Activated gamma-delta T cell treated with anti-CD3 and anti-CD28 coated beads, Interleukin-2, amount 50 U/mL, for 16 hours (primary cell): ENCODE measurements at places on chromosomes 1 and 21.
A peak's percentile ranks its signal among the peaks of the same experiment; 100 is the strongest.

DNA sequence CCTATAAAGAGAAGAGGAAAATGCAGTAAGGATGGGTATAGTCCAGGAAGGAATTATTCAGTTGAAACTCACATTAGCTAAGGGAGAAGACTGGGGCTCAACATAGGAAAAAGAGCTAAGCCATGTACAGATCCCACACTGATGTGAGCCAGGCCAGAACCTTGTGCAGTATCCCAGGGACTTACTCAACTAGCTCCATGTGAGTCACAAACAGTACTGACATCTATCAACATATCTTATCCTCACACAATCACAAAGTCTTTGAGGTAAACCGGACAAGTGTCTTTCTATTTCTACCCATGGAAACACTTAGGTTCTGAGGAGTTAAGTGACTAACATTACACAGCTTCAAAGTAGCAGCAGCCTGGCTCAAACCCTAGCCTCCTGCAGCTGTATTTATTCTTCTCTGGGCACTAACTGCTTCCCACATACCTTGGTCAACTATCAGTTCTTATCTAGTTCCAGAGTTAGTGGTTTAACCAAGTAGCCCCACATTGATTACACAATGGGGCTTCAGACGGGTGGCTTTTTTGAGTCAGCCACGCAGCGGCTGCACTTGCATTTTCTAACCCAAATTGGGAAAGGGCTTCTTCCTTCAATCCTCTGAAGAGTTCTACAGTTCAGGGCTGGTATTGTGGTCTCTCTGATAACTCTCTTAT is 9.5 kb downstream of the CD5L start:
- DNase-seq: no peak

GRCh38 chr1:7786795-7787194 is 2.7 kb downstream of the PER3 start:
- no peak for DNase-seq

GRCh38 chr1:183070923-183071618 is 47.9 kb downstream of the LAMC1 start:
- no peak for DNase-seq

DNA sequence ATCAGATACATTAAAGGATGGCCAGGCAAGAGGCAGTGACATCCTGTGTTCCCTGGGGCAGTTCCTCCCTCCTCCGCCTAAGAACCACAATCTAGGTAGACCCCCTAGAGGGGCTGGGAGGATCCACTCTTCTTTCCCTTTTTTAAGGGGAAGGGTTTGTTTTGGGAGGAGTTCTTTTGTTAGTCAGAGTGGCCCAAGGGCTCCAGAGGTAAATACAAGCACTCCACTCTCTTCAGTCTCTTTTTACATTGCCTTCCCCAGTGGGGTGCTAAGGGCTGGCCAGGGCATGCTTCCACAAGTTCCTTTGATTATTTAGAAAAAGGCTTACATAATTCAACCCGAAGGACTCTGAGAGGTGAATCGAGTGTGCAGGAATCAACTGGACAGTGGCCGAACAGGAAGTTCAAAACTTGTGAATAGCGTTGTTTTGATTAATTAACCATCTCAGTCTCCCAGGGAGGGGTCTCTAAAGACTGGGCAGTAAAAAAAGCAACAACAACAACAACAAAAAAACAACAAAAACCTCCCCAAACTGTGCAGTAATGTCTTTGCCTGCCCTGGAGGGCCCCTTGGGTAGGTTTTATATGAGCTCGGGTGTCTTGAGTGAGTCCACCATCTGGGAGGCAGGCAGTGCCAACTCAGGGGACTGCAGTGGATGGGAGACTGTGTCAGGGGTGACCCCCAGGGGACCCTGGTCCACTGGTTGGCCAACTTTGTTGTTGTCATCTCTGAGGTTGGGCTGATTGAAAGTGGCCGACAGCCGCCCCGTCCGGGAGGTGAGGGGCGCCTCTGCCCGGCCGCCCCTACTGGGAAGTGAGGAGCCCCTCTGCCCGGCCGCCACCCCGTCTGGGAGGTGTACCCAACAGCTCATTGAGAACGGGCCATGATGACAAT is 33.2 kb upstream of the ENO1 start:
- no peak for DNase-seq

GRCh38 chr1:230285351-230285750 is 140.8 kb downstream of the PGBD5 start:
- DNase-seq: no peak

GRCh38 chr1:222634180-222635013 is 16.5 kb downstream of the MIA3 start:
- DNase-seq: peak; percentile 71

DNA sequence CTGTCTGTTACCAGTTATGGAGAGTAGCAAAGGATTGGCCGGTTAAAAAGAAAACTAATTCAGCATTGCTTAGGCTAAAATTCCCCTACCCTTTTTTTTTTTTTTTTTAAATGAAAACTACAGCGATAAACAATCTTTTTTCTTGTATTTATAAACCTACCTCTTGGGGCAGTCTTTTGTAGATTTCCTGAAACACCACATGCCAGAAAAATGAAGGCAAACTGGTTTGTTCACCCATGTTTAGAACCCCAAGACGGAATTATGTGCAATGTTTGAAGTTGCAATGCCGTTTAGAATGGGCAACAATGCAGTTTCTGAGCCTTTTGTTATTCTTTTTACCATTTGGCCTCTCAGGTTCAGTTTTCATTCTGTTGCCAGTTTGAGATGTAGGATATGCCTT is 59.1 kb downstream of the PRDM2 start:
- DNase-seq: no peak

- DNase-seq: peak; percentile 54
These were observed 14.0 kb downstream of the LAPTM5 start for GRCh38 chr1:30743584-30744059.

DNA sequence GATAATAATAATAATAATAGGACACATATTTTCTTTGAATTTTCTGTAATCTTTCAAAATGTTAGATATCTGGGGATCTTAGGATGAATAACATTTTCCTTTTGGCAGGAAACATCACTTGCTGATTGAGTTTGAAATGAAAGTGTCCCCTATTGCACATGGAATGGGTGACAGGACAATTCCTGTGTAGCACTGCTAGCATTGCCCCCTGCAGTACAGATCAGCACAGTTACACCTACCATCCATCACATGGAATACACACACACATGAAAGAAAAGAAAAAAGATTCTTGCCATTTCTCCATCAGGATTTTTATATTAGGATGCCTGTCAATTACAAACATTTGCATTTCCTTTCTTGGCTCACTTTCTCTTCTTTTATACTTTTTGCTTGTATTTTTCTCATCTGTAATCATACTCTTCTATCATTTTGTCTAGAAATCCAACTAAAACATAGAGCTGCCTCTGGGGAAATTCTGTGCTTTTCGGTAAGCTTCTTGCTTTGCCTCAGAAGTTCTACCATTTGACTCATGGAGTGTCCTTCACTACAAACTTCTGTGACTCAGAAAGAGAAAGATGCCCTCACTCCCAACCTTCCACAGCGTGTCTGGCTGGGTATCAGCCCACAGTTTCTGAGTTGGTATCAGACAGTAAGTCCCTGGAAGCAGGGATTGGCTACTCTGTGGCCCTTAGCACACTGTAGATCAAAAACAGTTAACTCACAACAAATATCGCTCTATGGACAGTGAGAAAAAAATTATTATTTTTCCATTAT is 641.2 kb downstream of the PTPRC start:
- DNase-seq: no peak
